Activated T-helper 1 cell treated with anti-CD3 and anti-CD28 coated beads, Interleukin-2, amount 50 U/mL, for 16 hours (primary cell): ENCODE measurements at places on chromosomes 6 and 20.

DNA sequence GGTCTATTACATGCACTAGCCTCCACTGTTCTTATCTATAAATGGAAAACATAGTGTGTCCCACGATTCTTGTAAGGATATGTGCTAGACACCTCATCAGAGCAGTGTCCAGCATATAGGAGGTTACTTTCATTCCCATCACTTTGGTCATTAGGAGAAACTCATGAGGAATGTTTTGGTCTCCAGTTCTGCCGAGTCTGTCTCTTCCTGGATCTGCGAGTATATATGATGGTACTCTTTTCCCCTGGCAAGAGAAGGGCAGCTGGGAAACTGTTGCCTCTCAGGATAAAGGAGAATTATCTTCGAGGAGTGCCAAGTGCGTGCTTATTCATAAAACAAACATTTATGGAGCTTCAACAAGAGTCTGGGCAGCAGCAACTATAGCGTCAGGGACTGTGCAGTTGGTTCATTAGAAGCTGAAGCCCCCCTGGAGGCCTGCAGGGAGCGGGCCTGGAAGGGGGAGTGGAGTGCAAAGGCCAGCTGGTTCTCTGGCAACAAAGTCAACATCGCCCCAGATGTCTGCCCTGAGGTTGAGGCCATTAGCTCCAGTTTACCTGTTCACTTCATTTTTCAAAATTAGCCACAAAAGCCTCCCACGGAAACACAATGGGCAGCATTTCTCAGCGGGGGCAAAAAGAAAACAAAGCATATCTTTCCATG lies 811.9 kb downstream of the MAFB start:
- DNase-seq: no peak

GRCh38 chr20:1280195-1281102 lies 14.4 kb downstream of the SNPH start:
- DNase-seq: no peak

DNA sequence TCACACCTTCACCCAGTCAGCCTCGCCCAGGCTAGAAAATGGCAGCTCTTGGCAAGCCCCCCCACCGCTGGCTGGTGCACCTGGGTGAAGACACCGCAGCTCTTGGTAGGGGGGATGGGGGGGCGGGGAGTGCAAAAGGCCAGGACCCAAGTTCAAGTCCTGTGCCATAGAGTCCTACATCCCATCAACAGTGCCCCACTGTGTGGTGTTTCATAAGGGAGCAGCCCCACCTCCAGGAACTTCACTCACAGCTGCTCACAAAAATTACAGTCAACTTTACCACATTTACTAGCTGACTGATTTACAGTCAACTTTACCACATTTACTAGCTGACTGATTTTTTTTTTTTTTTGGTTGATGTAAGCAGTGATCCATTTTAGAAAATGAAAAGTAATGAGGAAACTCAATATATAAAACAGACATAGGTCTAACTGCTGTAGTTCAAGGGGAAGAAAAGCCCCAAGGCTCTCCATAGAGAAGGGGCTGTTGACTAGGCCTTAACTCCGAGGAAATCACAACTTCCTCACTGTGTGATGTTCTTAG lies 208.9 kb upstream of the SNX9 start:
- no peak for DNase-seq

DNA sequence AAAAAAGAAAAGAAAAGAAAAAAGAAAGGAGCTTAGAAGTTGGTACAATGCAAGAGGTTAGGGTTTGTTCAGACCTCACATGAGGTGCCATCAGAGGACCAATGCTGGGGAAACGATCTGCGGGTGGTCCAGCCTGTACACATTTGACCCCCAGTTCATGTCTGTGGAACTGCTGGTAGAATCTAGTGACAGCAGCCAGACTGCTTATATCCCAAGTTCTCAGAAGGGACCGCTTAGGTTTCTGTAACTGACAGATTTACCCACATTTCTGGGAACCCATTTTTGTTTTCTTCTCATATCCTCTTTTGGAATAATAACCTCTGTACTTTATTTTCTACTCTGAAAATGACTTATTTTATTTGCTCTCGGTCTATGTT lies 4.7 kb downstream of the PPP1R18 start:
- no peak for DNase-seq

- DNase-seq: no peak
Measured at GRCh38 chr6:154736618-154737259, 3.5 kb downstream of the SCAF8 start.

- no peak for DNase-seq
Measured at GRCh38 chr20:2626853-2627541, 25.4 kb upstream of the NOP56 start.

GRCh38 chr20:38113401-38114325 lies 51.4 kb downstream of the TGM2 start:
- no peak for DNase-seq

DNA sequence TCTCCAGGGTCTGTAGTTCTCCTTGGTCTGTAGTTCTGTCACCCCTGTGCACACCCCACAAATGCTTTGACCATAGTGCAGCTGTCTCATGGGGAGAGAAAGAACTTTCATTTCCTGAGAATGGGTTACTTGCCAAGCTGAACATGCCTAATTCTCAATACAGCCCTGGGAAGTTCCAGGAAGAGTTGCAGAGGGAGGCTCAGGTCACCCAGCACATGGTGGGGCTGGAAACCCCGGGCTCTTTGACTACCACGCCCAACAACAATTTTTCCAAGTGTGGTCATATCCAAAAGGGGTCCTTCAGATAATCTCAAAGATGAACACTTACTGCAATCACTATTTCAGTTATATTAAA lies 2.2 kb upstream of the PTPRA start:
- no peak for DNase-seq

- no peak for DNase-seq
Measured at GRCh38 chr6:158290659-158291058, 21.6 kb upstream of the TULP4 start.

GRCh38 chr6:129908356-129908755 lies 47.2 kb upstream of the TMEM244 start:
- DNase-seq: no peak
